ENCODE measurements at places on chromosomes 3 and 15. TPM values are rescaled to one million over a fixed set of nuclear protein-coding genes. Genes with fewer than 3 reads are reported as not detected.

Gene GPR62
- total RNA-seq: 0.19 TPM

Gene KCNH8
- 0.09 TPM for total RNA-seq

Gene AGTR1
- 10.3 TPM for total RNA-seq

Gene NUDT16
- 26.9 TPM for total RNA-seq

DNA sequence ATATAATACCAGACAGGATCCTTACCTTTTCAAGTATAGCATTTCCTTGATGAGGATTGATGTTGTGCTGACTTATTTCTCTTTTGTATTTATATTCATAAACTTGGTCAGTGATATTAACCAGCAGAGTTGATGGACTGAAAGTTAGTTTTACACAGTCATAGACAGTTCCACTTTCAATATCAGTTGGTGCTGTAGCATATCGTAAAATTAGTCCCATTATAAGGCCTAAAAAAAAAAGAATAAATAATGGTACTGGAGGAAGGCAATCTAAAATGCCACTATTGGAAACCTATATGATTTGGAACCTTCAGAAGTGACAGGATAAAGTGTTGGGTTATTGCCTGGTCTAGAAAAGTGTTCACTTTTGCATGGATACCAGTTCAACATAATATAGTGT lies 16.3 kb downstream of the SLC9A9 start:
- DNase-seq: no peak

DNA sequence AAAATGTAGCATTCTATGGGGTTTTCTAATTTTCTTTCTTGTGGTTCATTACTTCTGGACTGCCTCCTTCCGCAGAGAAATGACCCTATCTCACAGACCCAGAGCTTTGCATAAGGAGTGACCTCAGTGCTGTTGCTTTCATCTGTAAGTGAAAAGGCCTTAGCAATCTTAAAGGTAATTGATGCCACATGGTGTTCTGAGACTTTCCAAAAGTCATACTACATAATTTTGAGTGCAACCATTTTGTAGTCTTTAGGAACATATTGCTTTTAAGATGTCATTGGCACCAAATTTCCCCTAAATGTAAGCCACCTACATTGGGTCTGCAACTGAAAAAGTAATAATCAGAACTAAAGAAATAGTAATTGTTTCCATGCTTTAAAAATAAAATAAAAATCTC lies 9.2 kb upstream of the HHLA2 start:
- no peak for DNase-seq

- DNase-seq: no peak
Measured at GRCh38 chr3:122635789-122636188, 44.9 kb upstream of the PARP14 start.

- DNase-seq: no peak
Measured at GRCh38 chr15:33737687-33738601, 230.4 kb upstream of the CHRM5 start.

GRCh38 chr3:187084126-187084525 lies 55.2 kb downstream of the RPL39L start:
- DNase-seq: no peak

DNA sequence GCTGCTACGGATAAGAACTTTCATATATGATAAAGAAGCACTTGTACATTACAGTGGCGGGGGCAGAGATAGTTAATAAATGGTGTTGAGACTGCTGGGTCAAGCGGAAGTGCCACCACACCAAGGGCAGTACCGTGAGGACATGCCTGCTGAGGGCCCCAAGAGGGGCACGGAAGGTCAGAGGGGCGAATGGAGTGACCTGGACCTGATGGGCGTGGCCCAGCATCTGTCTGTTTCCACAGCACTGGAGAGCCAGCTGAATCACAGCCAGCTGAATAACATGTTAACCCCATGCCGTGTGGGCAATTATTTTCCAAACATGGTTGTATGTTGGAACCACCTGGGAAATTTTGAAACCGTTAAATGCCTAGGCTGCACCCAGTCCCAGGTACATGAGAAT lies 37.2 kb downstream of the ANKDD1A start:
- no peak for DNase-seq

DNA sequence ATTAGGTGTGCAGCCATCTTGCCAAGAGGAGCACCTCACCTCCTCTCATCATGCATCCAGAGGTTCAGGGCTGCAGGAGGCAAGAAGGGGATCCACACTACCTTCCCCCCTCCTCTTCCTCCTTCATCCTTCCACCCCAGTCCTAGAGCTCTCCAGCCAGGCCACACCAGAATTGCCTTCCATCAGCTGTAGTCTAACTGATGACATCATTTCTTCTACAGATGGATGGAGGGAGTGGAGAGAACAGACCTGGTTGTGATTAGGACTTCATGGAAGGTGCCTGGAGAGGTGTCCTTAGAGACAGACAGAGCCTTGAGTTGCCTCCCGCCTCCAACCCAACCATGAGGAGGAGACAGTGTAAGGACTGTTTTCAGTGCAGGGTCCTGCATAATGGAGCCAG lies 14.9 kb downstream of the SEMA5B start:
- DNase-seq: no peak

DNA sequence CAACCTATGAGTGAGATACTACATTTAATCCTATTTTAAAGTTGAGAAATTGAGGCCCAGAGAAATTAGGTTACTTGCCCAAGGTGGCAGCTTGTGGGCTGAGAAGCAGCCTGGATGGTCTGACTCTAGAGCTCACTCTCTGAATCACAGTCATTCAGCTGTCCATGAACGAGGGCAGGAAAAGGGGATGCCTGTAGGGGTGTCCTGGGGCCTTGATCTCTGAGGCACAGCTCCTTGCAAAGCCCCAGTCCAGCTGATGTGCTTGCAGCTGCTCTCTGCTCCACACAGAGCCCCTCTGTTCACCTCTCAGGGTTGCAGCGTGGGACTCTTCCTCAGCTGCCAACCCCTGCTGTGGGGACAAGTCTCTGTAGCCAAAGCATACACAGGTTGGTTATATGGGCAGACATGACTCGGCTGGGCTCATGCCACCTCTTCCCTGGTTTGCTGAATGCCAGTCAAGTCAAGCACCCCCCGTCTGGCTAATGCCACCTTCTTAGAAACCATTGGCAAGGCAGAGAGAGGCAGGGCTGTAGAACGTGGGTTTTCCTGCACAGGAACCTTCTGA lies 56.8 kb downstream of the GASK1A start:
- DNase-seq: no peak

DNA sequence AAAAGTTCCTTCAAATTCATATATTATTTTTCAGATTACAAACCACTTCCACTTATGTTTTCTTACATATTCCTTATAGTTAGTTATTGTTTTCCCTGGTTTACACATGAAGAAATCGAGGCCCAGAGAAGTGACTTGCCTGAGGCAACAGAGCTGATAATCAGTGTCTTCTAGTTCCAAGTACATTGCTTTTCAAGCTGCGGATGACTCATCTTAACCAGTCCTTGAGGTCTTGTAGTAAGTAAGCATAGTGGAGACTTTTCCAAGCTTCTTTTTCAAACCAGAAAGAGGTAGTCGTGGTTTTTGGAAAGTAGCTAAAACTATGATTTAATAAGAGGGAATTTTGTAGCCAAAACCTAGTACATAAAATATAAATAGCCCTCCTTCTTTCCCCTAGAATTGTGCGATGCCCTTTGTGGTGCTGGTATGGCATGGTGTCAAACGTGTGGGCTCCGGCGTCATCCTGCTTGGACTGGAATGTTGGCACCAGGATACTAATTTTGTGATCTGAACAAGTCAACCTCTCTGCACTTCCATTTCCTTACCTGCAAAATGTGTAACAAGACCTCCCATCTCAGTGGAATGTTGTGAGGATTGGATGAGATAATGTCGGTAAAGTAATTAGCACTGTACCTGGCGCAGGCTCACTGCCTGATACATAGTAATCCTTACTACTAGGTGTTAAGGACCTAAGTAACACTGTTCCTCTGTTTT lies 19.0 kb upstream of the DLG1 start:
- DNase-seq: no peak

DNA sequence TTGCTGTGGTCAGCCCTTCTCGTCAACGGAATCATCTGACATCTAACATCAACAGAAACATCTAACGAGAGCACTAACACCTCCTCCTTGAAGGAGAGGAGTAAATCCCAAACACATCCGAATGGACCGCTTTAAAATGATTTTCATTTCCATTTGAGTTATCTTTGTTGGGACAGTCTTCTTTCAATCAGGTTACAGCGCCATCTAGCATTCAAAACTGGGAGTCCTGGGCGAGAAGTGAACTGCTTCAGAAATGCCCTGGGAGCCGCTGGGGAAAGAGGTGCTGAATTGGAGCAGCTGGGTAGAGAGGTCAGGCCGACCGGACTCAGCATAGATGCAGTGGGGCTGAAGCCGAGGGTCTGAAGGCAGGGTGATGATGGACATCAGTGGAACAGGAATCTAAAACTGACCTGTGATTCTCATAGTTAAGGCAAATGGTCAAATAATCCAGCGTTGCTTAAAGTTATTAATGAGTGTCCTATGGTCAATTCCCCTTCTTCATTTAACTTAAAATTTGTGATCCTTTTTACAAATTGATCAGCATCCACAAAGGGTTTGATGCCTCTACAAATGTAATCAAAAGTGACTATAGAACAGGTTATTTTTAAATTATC lies 170.0 kb upstream of the NDN start:
- no peak for DNase-seq

Measured in omental fat pad (tissue), 4 donors.